ENCODE measurements at places on chromosomes 11 and 22. TPM values are rescaled to one million over a fixed set of nuclear protein-coding genes. Genes with fewer than 3 reads are reported as not detected.

DNA sequence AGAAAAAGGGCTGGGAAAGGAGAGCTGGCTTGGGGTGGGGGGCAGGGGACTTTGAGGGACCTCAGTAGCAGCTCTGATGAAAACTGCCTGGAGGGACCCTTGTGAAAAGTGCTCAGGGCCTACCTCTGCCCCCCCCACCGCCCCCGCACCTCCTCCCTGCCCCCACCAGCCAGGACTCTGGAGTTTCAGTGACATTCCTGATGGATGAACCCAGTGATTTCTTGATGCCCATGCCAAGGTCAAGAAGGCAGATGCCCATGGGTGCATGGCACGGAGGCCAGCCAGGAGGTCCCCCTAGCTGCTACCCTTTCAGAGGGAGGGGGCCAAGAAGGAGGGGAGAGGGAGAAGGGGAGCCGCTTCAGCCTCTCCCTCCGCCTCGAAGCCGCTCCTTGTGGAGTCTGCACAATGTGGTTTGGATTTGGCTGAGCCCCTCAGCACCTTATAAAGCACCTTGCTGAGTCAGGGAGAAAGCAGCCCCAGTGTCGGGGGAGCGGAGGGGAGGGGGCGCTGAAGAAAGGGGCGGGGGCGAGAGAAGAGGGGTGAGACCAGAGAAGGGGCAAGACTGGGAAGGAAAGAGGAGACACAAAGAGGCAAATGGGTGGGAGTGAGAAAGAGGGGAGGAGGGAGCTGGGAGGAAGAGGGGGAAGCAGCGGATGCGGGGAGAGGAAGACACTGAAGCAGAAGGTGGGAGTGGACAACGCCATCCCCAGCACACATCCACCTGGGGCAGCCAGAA, 2.1 kb upstream of the CLCF1 start:
- H3K27ac ChIP-seq, result no peak overlapping the region
- H3K4me1 ChIP-seq, result peaks cover 12% of the 10 kb centered on the region
- H3K36me3 ChIP-seq, result no peaks in the 10 kb centered on the region

DNA sequence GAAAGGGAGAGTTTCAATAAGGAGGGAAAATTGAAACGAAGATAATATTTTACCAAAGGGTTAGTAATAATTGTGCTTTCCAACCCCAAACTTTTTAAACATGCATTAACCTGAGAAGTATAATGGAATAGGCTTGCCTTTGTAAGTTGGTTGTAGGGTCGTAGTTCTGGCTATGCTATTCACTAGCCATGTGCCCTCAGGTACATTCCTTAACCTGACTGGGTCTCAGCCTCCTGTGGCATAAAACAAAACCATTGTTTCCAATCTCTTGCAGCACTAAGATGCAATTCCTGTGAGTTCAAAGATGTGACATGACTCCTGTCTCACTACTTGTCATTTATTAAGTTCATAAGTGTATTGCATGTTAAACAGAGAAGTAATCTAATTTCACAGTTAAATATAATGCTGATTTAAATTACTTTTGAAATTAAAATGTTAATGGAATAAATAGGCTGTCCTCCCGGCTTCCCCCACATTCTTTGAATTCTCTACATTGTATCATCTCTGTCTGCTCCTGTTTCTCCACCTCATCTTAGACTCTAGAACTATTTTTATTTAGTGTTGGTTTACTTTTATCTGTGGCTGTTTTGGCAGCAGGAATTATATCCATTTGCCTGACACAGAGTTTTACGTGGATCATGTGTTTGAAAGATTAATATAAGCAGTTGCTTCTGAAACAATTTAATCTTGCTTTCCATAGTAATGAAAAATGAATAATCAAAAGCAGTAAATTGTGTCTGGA, 216.3 kb downstream of the FAT3 start:
- H3K4me1 ChIP-seq, result no peaks in the 10 kb centered on the region
- no peak for DNase-seq
- no peak overlapping the region for H3K27ac ChIP-seq
- H3K27me3 ChIP-seq, result no peaks in the 10 kb centered on the region

DNA sequence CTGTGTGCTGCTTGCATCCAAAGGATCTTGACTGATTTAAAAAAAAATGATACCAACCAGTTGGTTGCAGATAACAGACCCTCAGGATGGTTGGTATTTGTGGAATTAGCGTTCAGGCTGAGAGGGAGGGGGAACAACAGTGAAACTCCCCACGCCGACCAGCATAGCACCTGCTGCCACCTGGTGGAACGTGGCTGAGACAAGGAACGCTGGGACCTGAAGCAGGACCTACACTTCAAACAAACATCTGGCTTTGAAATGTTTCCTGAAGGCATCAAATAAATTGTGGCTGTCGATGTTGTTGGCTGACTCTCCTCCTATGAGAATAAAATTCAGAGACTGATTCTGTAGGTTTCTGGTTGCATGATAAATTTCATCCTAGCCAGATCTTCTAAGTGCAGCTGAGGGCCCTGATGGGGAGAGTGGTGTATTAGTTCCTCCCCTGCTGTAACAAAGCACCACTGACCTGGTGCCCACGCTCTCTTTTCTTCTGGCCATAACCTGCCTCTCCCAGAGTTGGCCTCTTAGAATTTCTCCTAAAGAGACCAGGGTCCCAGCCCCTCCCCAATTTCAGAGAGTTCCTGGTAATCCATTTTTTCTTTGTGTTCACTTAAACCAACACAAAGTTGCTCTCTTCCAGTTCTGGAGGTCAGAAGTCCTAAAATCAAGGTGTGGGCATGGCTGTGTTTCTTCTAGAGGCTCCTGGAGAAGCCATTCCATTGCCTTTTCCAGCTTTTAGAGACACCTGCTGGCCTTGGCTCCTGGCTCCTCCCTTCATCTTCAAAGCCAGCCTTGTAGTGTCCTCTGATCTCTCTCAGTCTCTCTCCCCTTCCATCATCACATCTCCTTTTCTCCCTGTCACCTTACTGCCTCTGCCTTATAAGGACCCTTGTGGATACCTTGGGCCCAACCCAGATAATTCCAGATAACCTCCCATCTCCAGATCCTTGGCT, 17.3 kb downstream of the APOL2 start:
- H3K4me1 ChIP-seq, result peaks cover 18% of the 10 kb centered on the region
- no peak for DNase-seq
- H3K4me3 ChIP-seq, result no peak overlapping the region
- H3K27ac ChIP-seq, result no peak overlapping the region
- no peaks in the 10 kb centered on the region for H3K36me3 ChIP-seq

GRCh38 chr11:97965849-97966646, 1054.7 kb upstream of the CNTN5 start:
- no peaks in the 10 kb centered on the region for H3K36me3 ChIP-seq
- no peaks in the 10 kb centered on the region for H3K27me3 ChIP-seq
- H3K4me3 ChIP-seq, result no peak overlapping the region
- no peaks in the 10 kb centered on the region for H3K4me1 ChIP-seq
- DNase-seq, result no peak

- H3K27ac ChIP-seq, result no peak overlapping the region
- no peaks in the 10 kb centered on the region for H3K27me3 ChIP-seq
- H3K36me3 ChIP-seq, result no peaks in the 10 kb centered on the region
- H3K4me1 ChIP-seq, result no peaks in the 10 kb centered on the region
- DNase-seq, result no peak
These were observed 4.8 kb downstream of the GRAP2 start for GRCh38 chr22:39905687-39906086.

DNA sequence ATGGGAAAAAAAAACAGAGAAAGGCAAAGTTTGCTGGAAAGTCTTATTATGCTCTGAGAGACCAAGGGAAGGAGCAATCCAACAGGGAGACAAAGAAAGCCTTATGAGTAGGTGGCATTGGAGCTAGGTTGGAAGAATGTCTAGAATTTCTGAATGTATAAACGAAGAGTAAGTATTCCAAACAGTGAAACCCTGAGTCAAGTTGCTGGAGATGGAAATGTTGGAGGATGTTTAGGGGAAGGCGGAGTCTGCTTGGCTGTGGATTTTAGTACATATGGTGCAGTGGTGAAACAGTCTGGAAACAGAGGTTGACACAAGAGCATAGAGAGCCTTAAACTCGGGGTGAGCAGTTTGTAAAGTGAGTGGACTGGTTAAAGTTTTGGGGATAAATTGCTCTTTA, 314.8 kb upstream of the CADM1 start:
- DNase-seq, result no peak
- no peaks in the 10 kb centered on the region for H3K4me1 ChIP-seq
- no peak overlapping the region for H3K27ac ChIP-seq
- H3K27me3 ChIP-seq, result no peaks in the 10 kb centered on the region
- no peaks in the 10 kb centered on the region for H3K36me3 ChIP-seq
- no peak overlapping the region for H3K4me3 ChIP-seq

DNA sequence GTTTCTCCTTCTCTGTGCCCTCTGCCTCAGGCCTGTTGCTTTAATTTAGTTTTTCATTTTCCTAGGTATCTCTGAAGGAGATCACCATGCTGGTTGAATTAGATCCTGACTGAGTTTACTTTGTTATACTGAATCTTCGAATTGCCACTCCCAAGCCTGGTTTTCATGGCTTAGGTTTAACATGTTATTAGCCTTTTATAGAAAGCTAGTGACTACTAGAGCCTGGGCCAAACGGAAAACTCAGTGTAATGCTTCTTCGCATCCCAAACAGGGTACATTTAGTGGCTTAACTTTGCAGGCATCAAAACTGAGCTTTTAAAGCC, 3.6 kb downstream of the CRKL start:
- H3K27me3 ChIP-seq, result no peaks in the 10 kb centered on the region
- H3K27ac ChIP-seq, result no peak overlapping the region
- H3K4me3 ChIP-seq, result no peak overlapping the region
- no peak for DNase-seq

DNA sequence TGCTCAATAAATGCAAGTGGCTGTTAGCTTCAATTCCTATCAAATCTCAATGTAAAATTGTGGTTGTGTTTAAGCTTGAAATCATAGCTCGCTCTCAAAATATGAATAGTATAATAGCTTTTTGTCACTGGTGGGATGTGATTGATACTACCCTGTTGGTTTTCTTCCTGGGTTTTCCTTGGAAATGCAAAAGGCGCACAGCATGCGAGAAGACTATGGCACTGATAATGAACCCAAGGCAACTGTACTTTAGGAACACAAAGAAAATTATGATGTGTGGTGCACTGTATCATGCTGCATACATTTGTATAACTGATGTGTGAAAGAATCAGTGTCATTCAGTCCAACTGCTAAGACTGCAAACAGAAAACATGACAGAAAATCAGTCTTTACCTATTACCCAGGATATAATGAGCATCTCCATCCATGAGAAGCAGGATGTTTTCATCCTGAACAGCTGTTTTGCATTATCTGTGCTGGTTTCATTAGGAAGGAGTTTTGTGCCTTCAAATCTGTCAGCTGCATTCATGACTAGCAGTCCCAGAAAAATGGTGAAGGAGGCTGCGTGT, 101.2 kb downstream of the TRPC6 start:
- no peak overlapping the region for H3K4me3 ChIP-seq
- no peak for DNase-seq
- no peaks in the 10 kb centered on the region for H3K27me3 ChIP-seq
- H3K27ac ChIP-seq, result no peak overlapping the region
- H3K4me1 ChIP-seq, result no peaks in the 10 kb centered on the region

DNA sequence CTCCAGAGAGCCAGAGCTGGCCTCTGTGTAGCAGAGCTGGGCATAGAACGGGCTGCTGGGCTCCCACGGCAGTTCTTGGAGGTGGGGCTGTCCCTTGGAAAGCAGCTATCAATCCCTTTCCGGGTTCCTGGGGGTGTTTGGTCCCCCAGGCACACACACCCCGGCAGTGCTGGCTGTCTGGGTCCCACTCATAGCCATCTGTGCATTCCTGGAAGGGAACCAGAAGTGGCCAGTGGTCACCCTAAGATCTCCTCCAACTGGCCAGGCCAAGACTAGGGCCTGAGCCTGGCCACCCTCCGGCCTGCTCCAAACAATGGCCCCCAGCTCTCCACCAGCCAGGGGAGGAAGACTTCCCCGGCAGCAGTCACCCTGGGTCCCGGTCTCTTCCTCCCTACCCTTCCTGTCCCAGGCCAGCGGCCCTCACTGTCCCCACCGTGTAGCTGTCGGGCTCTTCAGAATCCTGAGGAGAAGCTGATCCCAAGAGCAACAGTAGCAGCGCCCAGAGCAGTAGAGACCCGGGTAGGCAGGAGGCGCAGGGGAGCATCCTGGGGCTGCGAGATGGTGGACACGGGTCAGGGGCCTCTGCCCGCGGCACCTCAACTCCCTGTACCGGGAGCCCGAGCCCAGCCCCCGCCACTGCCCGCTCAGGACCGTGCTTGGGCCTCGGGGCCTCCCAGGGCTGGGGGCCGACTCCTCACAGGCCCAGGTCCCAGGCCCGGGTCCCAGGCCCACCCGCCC, 620 bp downstream of the EFEMP2 start:
- no peaks in the 10 kb centered on the region for H3K27me3 ChIP-seq
- peak overlapping the region; percentile 45 for H3K4me3 ChIP-seq
- H3K4me1 ChIP-seq, result no peaks in the 10 kb centered on the region
- peak overlapping the region; percentile 88 for H3K27ac ChIP-seq
- DNase-seq, result no peak
- H3K36me3 ChIP-seq, result no peaks in the 10 kb centered on the region

- no peak overlapping the region for H3K27ac ChIP-seq
- H3K36me3 ChIP-seq, result no peaks in the 10 kb centered on the region
- no peak overlapping the region for H3K4me3 ChIP-seq
- H3K27me3 ChIP-seq, result no peaks in the 10 kb centered on the region
- no peak for DNase-seq
These were observed 47.1 kb downstream of the ADAMTS8 start for GRCh38 chr11:130381317-130381716.

- H3K4me3 ChIP-seq, result no peak overlapping the region
- H3K36me3 ChIP-seq, result no peaks in the 10 kb centered on the region
- H3K27ac ChIP-seq, result no peak overlapping the region
These were observed 1493.6 kb downstream of the BRD1 start for GRCh38 chr22:48333816-48334735.

DNA sequence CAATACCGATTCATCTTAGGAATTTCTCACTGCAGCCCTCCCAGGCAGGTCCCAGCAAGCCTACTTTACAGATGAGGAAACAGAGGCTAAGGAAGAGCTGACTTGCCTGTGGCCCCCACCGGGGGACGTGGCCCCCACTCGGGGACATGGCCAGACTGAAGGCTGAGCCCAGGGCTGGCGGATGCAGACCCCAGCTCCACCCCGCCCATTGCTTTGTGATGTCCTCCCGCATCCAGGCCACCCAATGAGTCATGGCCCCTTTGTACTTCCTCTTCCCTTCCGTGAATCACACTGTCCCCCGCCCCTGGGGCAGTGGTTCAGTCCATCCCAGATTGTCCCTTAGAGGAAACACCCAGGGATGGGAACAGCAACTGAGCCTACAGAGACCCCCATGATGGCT, 116.0 kb upstream of the ANO1 start:
- H3K4me1 ChIP-seq, result no peaks in the 10 kb centered on the region
- H3K4me3 ChIP-seq, result no peak overlapping the region
- no peaks in the 10 kb centered on the region for H3K36me3 ChIP-seq
- no peak for DNase-seq
- no peak overlapping the region for H3K27ac ChIP-seq
- no peaks in the 10 kb centered on the region for H3K27me3 ChIP-seq

Gene BRMS1
- 24.4 TPM for total RNA-seq

Gene CDC42EP2
- total RNA-seq, result 0.74 TPM

Gene MUC2
- not detected for total RNA-seq

Gene CRYBB3
- 0.69 TPM for total RNA-seq

Gene SCN4B
- total RNA-seq, result 0.22 TPM

Gene TEX12
- not detected for total RNA-seq

Gene MGAT3
- total RNA-seq, result 0.05 TPM

Gene MS4A6E
- not detected for total RNA-seq
